Stimulated activated CD8-positive, alpha-beta memory T cell treated with anti-CD3 and anti-CD28 coated beads, Interleukin-12 subunit alpha, Interleukin-12 subunit beta, amount 100 ng/mL, for 1 hour (primary cell): ENCODE measurements at places on chromosomes 2 and 18.

- no peak for DNase-seq
Measured at GRCh38 chr2:174797781-174798276, 33.6 kb upstream of the CHRNA1 start.

GRCh38 chr2:110838657-110839384, 106.4 kb downstream of the ACOXL start:
- no peak for DNase-seq

DNA sequence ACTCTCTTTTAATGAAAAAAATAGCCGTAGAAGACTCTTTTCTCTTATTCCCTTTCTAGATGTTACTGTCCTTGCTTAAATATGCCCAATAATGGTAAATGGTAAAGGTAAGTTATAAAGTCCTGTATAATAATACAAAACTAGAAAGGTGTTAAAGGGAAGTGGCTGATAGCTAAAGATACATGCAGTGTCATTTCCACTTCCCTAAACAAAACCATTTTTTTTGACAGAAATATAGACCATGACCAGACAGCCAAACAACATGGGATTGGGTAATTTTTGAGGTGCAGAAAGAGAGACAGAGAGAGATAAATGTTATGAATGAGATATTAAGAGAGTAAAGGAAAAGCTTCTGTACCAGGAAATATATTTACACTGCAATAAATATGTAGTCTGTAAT, 731.7 kb upstream of the REG3G start:
- no peak for DNase-seq

DNA sequence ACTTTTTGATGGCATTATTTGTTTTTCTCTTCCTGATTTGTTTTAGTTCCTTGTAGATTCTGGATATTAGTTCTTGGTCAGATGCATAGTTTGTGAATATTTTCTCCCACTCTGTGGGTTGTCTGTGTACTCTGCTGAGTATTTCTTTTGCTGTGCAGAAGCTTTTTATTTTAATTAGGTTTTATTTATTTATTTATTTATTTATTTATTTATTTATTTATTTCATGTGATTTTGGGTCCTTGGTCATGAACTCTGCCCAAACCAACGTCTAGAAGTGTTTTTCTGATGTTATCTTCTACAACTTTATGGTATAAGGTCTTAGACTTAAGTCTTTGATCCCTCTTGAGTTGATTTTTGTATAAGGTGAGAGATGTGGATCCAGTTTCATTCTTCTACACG, 292.2 kb downstream of the CDH7 start:
- no peak for DNase-seq

GRCh38 chr2:43340066-43340465, 113.7 kb upstream of the ZFP36L2 start:
- DNase-seq, result no peak

DNA sequence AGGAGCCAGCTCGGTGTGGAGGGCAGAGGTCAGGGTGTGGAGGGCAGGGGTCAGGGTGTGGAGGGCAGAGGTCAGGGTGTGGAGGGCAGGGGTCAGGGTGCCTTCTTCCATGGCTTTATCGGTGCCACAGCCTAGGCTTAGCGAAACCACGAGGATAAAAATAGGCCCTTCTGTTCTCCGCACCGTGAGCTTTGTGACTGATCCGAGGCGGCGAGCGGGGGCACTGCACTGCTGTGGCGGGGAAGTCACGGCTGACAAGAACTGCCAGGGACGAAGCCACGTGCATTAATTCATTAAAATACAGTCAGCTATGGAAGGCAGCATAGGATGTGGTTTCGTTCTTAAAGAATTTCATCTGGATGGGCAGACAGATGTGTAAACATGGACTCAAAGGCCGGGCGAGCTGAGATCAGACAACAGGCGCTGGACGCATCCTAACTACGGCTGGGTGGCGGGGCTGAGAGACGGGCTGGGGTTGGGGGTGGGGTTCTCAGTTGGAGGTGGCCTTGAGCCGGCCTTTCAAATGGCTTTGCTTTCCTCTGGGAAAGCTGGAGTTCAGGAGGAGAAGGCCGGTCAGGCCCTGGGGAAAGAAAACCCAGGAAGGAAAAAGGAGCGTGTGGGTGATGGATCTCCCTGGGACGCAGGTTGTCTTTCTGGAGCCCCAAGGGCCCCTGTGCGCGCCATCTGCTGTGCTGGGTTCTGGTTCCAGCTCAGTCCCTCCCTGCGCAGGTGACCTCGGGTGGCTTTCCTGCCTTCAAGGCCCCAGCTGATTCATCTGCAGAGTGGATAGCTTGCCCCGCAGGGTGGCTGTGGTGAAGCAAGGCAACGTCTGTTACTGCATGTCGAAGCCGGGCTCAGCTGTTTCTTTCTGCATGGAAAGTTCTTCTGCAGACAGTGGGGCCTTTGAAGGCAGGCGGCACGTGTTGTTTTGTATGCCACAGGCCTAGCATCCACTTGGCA, 958 bp upstream of the ALLC start:
- no peak for DNase-seq

- DNase-seq, result no peak
Measured at GRCh38 chr2:26850000-26850431, 2.1 kb downstream of the DPYSL5 start.

DNA sequence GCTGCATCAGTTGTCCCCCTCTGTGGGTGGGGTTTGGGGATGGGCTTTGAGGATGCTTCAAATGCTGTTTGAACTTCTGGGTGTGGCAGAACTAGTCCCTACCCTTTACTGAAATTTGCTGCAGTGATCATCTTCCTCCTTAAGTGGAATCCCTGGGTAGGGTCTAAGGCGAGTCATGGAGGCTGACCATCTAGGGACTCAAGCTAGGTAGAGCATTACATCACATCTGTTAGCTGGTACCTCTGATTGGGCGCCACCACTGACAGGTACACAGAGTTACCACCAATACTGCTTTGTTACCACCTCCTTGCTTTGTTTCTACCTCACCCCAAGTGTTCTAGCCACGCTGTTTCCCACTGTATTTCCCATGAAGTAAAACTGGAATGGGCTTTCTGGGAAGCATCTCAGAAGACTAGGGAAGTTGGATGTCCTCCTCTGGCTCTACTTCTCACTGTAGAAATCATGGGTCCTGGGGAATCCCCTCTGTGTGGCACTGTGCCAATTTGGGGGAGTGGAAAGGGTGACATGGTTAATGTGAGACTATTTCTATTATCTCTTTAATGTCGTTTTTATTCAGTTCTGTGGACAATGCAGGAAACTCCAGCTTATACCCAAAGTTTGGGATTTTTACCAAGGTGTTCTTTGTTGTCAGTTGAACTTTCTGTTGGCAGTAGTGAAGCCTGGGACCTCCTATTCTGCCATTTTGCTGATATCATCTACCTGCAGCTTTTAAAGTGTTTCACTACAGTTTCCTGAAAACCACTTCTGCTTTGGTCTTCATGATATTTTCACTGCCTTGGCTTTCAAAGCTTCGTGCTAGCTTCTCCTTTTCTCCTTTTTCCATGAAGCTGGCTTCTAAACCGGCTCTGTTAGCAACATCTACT, 14.5 kb upstream of the SULT1C4 start:
- DNase-seq, result no peak

DNA sequence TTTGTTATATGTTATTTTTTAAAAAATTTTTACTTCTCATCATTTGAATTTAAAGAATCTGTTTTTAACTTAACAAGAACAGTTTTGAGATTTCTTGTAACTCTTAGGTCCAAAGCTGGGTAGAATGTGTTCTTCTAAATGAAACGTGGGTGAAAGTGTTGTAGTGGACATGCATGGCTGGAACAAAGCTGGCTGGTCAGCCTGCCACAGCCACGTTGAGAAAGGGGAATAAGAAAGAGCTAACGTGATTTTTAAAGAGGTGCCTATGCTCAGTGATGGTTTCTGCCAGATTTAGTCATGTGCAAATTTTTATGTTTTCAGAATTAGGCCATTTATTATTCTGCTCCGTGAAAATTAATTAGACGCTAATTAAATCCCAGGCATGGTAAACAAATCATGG, 203.9 kb upstream of the COL3A1 start:
- DNase-seq, result no peak

GRCh38 chr2:29747786-29748470, 173.5 kb downstream of the ALK start:
- DNase-seq, result no peak

DNA sequence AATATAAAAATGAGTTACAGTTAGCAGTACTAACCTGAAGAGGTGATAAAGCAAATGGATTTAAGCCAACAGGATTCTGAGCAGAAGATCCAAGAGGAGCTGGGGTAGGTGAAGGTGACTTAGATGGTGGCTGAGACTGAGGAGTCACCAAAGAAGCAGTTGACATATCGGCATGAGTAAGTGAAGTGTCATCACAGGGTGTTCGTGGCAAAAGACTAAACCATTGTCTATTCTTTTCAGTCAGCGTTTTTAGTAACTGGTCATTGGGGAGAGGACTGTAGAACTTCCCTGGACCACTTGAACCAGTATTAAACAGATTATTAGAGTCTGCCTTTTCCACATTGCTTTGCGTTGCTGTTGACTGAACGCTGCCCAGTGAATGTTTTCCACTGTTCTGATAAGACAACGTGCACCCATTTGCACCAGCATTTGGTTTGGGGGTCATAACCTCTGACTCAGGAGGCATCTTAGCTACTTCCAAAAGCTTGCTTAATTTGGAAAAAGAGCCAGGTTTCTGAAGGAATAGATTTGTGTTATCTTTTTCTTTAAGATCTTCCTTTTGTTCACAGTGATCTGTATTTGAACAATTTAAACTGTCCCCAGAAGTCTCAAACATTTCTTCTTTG, 63.3 kb upstream of the WDSUB1 start:
- no peak for DNase-seq

DNA sequence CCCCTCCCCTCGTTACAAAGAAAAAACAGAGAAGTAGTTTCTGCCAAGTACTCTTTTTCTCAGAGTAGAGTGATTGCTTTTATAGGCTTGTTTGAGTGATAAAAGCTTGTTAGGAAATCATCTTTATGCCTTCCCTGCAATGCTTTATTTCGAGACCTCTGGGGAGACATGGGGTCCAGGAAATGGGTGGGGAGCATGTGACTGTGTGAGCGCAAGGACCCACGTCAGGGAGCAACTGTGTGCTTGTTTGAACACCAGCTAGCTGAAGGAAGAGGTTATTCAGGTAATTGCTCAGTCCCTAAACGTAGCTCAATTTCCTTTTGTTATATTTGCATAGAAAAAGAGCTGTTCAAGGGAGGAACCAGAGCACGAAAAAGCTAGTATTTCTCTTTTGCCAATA, 187.3 kb downstream of the FAM210A start:
- no peak for DNase-seq

GRCh38 chr2:119144806-119145205, 13.7 kb downstream of the C1QL2 start:
- no peak for DNase-seq

DNA sequence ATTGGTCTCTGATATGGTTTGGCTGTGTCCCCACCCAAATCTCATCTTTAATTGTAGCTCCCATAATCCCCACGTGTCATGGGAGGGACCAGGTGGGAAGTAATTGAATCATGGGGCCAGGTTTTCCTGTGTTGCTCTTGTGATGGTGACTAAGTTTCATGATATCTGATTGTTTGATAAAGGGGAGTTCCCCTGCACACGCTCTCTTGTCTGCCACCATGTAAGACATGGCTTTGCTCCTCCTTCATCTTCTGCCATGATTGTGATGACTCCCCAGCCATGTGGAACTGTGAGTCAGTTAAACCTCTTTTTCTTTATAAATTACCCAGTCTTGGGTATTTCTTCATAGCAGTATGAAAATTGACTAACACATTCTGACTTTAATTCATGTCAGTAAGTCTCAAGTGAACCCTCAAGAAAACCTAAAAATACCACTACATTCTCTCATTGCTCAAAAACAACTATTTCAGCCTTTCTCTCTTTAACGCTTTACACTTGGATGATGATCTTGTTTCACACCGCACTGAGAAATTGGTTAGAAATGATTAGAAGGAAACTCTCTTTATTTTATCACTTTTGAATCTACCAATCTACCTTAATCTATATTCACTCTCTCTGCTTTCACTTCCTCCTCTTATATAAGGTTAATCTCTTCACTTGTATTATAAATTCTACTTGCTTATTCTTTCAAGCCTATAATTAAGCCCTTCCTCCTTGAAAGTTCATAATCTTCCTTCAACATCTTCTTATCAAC, 110.1 kb downstream of the GALR1 start:
- DNase-seq, result no peak

DNA sequence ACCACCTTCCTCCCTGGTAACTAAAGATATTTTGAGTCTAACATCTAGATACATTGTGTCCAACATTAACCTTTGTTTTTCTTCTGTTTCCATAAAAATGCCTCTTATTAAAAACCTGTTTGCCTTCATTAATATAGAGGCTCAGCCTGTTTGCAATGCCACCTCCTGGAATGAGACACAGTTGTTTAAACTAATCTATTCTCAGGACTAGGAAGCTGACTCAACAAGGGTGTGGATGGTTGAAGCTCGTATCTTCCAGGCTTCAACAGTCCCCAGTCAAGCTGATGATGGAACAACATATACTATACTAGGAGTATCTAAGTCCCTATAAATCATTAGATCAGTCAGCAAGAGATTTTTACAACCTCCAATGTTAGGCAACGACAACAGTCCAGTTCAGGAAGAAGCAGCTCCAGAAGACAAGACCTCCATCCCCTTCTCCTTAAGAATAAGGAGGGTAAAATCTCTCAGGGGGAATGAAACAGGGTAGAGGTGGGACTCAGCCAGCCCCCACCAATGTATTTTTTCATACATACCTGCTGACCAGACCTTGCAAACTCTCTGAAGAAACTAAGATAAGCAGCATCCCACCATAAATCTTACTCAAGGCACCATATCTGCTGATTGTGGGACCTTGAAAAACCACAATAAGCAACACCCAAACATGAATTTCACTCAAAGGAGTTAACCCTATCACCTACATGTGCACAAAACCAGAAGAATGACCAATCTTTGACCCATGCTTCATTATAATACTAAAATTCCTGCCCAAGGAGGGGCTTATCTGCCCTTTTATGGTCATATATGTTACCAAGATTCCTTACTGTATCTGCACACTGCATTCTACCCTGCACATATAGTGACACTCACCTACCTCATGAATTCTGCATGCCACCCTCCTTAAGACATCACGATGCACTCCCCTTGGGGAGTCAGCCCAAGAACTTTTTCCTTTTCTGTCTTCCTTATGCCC, 21.4 kb downstream of the ZNF24 start:
- DNase-seq, result no peak

DNA sequence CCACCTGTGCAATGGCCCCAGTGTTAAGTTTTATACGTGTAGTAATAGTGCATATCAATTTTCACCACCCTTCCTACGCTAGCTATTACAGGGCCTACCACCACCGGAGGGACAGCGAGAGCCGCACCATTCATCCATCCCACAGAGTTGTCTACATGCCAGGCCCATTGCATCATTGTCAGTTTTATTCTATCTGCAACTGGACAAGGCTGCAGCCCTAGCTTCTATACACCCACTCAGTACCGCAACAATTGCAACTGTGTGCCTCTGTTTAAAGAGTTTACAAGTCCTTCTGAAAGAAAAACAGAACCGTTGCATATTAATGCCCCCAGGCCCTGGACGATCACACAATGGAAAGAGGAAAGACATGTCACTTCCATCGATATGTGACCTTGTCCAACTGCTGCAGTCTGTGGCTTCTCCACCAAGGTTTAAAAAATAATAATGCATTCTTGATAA, 58.6 kb downstream of the ZEB2 start:
- no peak for DNase-seq

- DNase-seq, result no peak
Measured at GRCh38 chr2:239393388-239393940, 7.4 kb downstream of the HDAC4 start.
